ENCODE measurements at places on chromosomes 2 and 18.

GRCh38 chr2:21022792-21023367 lies 21.0 kb downstream of the APOB start:
- DNase-seq, result no peak

DNA sequence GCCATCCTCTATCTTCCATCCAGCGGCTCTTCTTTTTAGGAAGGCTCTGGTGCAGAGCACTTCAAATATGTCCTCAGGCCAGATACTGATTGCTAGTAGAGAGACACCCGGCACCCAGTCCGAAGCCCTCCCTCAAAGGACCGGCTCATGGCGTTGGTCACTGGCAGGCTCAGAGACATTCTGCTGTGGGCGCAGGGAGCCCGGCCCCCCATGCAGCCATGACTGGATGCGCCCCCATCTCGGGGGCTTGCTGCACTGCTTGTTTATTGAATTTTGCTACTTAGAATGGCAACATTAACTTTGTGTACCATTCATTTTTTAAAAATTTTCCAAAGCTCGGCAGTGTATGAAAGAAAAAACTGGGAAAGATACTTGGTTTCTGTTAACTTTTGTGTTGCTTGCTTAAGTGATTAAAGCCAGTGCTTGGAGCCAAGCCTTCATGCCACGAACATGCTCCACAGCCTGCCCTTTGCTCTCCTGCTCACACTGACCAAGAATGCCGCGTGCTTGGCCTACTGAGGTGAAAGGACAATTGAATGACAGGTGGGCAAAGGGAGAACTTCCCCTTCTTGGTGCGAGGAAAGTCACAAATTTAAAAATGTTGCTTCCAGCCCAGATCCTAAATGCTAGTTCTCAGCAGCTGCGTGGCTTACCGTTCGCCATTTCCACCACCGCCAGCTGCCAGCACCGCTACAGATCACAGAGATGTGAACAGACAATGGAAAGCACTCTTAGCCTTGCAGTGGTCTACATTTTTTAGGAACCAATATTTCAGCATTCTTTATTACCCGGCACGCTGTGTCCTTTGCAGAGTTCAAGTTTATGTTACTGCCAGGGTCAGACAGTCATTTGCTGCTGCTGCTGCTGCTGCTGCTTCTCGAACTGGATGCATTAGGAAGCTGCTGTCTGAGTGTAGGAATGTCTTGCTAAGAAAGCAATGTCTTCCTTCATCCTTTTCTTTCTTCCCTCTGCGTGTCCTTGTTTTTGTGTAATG lies 76.7 kb downstream of the FAM210A start:
- DNase-seq, result no peak

DNA sequence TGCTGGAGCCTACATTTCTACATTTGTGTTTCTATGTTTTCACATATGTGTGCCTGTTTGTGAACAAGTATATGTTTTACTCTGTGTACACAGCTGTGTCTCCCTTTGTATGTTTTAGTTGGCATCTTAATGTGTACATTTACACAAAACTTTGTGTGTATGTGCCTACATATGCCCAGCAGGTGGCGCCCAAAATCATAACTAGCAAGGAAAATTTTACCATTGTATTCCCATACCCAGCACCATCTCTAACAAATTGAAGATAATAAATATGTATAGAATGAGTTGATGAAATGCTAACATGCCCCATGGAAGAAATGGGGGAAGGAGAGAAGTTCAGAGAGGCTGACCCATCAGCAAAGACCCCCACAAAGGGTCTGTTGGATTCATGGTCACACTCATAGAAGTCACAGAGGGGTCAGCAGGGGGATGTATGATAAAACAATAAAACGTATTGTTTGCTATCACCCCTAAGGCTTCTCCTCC lies 48.1 kb downstream of the PKDCC start:
- DNase-seq, result peak; percentile 76

GRCh38 chr18:34863702-34864101 lies 153.6 kb downstream of the DTNA start:
- DNase-seq, result no peak

- no peak for DNase-seq
Measured at GRCh38 chr18:3626929-3627458, 177.0 kb downstream of the TGIF1 start.

DNA sequence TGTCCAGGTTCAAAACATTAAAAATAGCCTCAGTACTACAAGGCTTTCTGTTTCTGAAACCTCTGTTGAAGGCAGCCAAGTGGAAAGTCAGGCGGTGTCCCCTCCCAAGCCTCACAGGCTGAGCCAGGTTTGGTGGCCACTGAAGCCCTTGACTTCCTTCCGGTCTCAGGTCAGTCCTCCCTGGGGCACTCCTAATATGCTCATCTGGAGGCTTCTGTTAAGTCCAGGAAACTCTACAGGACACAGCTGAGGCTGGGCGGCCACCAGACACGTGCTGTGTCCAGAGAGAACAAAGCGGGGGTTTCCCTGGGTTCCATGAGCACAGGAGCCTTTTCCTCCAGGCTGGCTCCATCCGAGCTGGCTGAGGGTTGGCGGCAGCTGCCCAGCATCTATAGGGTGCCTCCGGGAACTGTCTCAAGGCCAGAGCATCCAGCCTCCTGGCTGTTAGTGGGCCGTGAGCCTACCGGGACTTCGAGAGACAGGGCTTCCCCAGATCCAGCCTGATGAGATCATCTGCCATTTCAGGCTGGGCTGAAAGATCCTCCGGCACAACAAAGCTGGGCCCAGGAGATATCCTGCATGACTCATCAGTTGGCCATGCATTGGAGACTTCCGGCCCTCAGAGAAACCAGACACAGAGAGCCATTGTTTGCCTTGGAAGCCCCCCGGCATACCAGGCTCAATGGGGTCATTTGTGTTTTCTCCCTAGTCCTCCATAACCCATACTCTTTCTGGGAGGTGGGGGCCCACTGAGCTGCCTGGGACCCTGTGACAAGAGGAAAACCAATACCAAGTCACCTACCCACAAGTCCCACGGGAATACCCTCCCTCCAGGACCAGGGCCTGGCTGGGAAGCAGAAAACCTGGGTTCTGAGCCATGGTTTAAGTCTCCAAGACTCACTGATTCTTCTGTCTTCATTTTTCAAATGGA lies 71.7 kb downstream of the HS1BP3 start:
- peak; percentile 99 for DNase-seq

DNA sequence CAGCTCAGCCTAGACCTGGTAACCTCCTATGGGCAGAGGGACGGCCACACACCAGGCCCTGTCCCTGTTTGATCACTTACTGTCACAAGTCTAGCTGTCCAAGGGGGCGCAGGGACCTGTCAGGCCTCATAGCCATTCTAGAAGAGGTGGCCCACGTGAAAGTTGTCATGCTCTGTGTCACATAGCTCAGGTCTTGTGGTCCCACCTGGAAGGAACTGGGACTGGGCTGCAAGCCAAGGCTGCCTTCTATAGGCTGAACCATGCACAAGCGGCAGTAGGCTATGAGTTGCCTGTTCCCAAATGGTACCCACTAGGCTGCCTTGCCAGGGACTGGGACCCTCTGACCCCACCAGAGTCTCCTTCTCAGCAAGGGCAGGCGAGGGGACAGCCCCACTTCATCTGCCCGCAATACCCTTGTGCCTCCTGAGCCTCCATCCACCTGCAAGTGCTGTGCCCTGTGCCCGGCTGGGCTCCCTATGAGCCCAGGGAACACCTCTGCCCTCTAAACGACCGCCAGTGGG lies 177.5 kb downstream of the ANAPC1 start:
- DNase-seq, result no peak

DNA sequence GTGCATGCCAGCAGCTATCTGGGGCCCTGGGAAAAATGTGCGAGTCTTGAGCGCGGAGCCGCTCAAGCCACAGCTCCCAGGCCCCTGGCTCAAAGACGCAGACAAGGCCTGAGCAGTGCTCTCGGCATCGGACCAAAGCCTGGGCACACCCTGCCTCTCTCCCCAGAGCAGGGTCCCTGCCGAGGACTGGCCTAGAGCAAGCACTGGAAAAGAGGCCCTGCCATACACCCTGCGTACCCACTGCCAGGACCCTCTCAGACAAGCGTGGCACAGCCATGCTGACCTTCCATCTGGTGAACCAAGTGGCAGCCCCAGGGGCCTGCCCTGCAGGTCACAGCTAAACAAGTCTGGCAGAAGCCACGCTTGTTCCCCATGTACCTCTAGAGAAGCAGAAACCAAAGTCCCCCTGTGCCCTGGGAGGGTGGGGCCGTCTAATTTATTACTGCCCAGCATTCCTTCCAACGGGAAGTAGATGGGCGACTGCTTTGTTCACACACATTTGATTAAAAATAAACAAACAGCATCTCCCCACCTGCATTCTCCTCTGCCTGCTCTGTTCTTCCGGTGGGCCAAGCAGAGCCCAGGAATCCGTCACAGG lies 14.0 kb downstream of the STK25 start:
- no peak for DNase-seq

- DNase-seq, result peak; percentile 35
Measured at GRCh38 chr18:45666520-45666919, 51.2 kb downstream of the SLC14A2 start.

DNA sequence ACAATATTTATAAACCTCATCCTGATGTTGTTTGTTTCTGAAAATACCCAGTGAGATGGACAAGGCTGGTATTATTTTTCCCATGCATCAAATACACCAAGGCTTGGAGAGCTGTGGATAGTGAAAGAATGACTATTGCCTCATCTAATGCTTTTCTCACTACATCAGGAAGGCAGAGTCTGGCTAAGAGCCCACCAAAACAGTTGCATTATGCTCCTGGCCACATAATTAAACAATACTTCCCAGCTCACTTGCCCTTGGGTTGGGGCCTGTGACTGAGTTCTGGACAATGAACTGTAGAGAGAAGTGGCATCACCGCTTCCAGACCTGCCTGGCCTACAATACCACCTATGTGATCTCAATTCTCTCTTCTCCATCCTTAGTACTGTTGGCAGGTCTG lies 46.4 kb upstream of the REEP1 start:
- peak; percentile 73 for DNase-seq

- DNase-seq, result no peak
Measured at GRCh38 chr18:37551249-37551648, 14.3 kb downstream of the CELF4 start.

GRCh38 chr18:49015886-49016647 lies 65.3 kb upstream of the SMAD7 start:
- DNase-seq, result no peak

GRCh38 chr2:20533993-20534622 lies 87.2 kb downstream of the RHOB start:
- no peak for DNase-seq

GRCh38 chr2:145849466-145849865 lies 1329.5 kb upstream of the ZEB2 start:
- DNase-seq, result no peak

DNA sequence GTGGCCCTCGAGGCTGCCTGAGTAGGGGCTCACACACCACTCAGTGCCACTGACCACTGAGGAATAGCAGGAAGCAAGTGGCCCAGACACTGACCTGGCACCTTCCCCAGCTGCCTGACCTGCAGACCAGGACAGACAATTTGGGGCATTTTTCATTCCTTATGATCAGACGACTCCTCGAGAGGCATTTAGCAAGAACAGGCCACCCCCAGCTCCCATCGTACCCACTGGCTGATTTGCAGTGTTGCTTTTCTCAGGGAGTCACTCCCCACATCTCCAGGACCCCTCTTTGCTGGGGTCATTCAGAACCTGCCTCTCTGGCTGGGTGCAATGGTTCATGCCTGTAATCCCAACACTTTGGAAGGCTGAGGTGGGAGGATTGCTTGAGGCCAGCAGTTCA lies 185.7 kb downstream of the HAUS1 start:
- DNase-seq, result no peak

GRCh38 chr2:136359121-136359965 lies 241.4 kb upstream of the CXCR4 start:
- no peak for DNase-seq

GRCh38 chr2:98586551-98587140 lies 21.7 kb downstream of the COA5 start:
- DNase-seq, result no peak

- no peak for DNase-seq
Measured at GRCh38 chr2:37934591-37935513, 9.8 kb downstream of the RMDN2 start.

- DNase-seq, result no peak
Measured at GRCh38 chr2:240628507-240628807, 3.2 kb downstream of the GPR35 start.

GRCh38 chr2:54557601-54558187 lies 101.6 kb downstream of the SPTBN1 start:
- peak; percentile 57 for DNase-seq

DNA sequence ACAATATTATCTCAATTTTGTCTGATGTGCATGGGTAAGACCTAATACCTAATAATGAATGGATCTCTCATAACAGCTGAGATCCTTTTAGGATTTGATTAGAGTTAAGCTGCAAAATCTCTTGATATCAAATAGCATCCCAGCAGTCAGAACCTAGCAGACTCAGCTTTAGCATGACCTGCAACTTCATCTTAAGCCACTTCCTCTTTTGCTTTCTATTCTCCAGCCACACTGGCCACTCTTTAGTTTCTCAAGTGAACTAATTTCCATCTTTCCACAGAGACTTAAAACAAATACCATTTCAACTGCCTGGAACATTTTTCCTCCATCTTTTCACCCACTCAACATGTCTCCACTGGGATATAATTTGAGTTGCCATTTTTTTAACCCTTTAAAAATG lies 1251.6 kb upstream of the ZEB2 start:
- no peak for DNase-seq
